CD8-positive, alpha-beta memory T cell (primary cell): ENCODE measurements at places on chromosomes 3 and 15.
A peak's percentile ranks its signal among the peaks of the same experiment; 100 is the strongest.

- no peak for DNase-seq
Observed at GRCh38 chr3:53331871-53332270, 15.5 kb downstream of the DCP1A start.

DNA sequence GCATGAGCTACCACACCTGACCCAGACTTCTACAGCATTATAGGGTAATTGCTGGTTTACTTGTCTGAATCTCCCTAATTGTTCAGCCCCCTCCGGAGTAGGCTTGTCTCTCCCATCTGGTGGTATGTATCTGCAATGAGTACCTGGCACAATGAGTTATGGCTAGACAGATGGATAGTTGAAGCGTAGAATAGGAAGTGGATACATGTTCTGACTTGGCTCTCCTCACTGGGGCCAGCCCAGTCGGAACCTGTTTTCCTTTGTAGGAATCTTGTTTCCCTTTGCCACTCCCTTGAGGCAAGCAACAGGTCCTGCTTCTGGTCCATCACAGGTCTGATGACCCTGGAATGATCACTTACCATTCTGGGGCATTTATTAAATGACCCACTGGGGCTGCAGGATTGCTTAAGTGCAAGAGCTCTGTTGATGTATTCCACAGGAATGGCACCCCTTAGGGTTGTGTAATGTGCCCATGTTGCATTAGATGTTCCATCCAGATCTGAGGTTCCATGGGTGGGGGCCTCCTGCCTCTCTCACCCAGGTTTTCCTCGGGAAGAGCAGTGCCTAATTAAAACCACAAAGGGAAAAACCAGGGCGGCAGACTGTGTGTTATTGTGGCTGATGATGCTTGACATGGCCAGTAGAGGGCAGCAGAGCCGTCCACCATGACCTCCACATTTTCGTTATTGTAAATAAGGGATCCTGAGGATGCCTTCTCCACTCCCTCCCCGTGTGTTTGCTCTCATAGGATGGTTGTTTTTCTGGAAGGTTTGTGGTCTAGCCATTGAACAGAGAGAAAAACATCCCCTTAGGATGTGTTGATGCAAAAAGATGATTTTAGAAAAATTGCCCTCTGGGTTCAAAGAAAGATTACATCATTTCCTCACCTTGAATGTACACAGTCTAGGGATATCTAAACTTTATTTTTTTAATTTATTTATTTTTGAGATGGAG is 58.0 kb downstream of the CMTM8 start:
- peak; percentile 56 for DNase-seq

DNA sequence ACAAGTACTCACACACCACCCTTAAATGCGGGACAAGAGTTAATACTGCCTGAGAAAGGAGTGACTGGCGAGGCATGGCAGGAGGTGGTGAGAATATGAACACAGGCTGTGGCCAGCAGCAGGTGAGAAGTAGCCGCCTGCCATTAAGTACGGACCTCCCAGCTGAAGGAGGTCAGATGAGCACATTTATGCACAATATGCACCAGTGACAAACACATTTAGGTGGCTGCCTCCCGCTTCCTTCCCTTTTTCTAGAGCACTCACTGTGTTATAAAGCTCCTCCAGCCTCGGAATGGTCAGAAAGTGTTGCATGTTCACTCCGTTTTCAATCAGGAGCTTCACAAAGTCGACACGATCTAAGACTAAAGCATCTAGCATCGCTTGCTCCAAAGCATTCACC is 52.4 kb downstream of the TRPM1 start:
- DNase-seq, result no peak

GRCh38 chr3:126317029-126317996 is 39.9 kb downstream of the KLF15 start:
- no peak for DNase-seq

DNA sequence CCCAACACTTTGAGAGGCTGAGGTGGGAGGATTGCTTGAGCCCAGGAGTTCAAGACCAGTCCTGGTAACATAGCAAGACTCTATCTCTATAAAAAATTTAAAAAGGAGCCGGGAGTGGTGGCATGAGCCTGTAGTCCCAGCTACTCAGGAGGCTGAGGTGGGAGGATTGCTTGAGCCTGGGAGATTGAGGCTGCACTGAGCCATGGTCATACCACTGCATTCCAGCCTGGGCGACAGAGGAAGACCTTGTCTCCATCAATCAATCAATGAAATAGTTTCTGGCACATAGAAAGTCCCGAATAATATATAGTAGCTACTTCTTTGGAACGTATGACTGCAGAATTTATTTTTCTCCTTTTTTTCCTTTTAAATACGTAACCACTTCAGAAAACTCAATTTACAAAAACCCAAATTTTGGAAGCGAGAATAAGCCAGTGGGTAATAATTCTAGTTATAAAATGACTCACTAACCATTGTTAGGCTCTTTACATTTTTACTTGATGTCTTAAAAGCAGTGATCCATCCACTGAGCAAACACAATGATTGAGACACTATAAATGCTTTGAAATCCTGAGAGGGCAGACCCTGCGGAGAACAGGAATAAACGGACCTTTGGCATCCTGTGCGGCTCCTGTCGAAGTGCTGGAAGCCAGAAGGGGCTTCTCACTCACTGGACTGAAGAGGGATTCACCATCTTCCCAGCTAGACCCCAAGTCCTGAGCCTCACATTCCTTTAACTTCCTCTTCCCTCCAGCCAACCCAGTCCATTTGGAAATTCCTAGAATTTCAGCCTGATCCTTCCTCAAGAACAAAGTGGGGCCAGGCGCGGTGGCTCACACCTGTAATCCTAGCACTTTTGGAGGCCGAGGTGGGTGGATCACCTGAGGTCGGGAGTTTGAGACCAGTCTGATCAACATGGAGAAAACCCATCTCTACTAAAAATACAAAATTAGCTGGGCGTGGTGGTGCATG is 68.4 kb upstream of the MFGE8 start:
- DNase-seq, result no peak

GRCh38 chr15:98085003-98085639 is 124.6 kb downstream of the ARRDC4 start:
- DNase-seq, result no peak

GRCh38 chr3:4756057-4756775 is 223.0 kb upstream of the BHLHE40 start:
- no peak for DNase-seq

- no peak for DNase-seq
Observed at GRCh38 chr3:197511853-197512635, 43.7 kb downstream of the BDH1 start.

GRCh38 chr3:162143180-162143579 is 646.6 kb downstream of the OTOL1 start:
- DNase-seq, result no peak

DNA sequence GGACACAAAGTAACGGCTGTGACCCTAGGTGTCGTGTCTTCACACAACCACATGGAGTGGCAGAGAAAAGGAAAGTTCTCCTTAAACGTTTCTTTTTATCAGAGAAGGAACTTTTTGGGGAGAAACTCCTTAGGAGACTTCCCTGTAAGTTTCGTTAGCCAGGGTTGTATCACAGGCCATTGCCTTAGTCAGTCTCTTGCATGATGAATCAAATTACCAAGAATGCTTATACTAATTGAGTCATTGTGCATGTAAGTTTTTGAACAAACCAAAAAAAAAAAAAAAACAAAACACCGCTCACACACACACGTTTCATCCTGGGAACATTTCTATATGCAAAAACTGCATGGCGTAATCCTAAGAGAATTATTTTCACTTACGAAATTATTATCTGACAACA is 150.4 kb upstream of the SATB1 start:
- DNase-seq, result no peak

- no peak for DNase-seq
Observed at GRCh38 chr3:40019376-40019775, 210.0 kb downstream of the MYRIP start.

- DNase-seq, result no peak
Observed at GRCh38 chr3:20141851-20142250, 44.2 kb downstream of the SGO1 start.

GRCh38 chr15:80804970-80805495 is 25.9 kb downstream of the CEMIP start:
- no peak for DNase-seq

DNA sequence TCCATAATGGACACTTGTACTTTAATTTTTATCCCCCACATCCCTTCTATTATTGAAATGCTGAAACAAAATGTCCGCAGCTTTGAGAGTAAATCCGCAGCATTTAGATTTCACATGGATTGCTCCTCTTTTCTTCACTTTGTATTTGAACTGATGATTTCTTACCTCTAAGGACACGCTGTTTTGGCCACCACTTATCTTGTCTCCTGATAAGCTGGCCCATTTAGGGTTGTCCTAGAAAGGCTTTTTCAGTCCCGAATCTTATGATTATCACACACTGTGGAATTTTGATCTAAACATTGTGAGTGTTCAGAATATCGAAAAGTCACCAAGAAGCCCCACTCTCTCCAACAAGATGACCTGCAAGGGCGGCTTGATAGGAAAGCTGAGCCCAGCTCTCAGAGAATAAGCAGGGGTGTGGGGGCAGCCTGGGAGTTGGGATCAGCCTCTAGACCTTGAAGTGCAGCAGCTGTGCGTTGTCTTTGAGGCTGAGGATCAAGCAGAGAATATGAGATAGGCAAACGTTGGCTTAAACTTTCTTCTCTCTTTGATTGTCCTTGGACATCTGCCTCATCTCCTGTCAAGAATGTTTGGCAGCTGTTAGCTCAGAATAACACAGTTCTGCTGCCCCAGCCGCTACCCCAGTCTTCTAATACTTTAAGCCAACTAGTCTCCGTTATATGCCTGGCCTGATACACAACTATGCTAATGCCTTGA is 399.7 kb upstream of the NR2F2 start:
- no peak for DNase-seq

GRCh38 chr3:58874795-58875194 is 175.0 kb downstream of the CFAP20DC start:
- no peak for DNase-seq

DNA sequence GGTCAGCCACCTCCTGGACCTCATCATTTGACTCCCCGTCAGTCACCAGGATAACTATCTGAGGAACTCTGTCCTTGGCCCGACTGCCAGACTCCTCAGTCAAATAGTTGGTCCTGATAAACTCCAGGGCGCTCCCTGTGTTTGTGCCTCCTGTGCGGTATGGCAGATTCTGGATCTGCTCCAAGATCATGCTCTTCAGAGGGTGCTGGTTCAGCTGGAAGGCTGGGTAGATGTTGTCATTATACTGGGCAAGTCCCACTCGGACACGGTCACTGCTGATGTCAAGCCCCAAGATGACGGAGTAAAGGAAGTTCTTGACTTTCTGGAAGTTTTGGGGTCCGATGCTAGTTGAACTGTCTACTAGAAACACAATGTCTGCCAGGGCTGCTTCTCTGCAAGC is 31.1 kb upstream of the CAPN7 start:
- no peak for DNase-seq

DNA sequence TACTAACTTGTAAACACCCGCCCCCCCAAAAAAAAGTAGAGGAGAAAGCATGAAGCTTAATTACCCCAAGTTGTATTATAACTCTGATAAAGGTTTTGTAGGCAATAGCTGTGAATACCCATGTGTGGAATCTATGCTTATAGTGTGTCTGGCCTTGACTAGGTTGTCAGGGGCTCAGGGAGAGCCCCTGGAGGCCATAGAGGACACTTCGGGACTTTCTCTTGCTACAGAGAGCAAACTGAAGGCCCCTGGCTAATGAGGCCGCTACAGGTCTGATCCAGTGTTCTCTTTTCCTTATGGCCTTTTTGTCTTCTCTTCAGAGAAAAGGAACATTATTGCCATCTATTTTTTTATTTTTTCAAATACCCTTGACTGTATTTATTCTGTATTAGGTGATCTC is 19.1 kb upstream of the SCAANT1 start:
- no peak for DNase-seq

DNA sequence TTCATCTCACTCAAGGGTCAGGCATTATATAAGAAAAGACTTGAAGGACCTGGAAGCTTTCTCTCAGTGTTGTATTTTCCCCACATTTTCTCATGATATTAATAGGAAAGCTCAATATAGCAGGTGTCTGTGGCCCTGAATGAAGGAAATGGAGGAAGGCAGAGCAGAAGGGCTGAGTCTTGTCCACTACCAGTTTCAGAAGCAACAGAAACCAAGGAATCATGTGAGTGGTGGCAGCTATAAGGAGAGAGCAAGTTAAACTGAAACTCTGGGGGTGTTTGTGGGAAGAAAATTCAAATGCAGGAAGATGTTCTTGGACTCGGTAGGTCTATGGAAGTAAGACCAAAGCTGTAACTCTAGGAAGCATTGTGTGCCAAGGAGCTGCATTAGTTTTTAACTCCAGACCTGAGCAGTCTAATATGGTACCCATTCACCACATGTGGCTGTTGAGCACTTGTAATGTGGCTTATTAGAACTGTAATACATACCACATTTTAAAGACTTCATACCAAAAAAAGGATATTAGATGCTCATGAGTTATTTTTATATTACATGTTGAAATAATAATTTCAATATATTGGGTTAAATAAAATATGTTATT is 278.8 kb upstream of the GADL1 start:
- no peak for DNase-seq

DNA sequence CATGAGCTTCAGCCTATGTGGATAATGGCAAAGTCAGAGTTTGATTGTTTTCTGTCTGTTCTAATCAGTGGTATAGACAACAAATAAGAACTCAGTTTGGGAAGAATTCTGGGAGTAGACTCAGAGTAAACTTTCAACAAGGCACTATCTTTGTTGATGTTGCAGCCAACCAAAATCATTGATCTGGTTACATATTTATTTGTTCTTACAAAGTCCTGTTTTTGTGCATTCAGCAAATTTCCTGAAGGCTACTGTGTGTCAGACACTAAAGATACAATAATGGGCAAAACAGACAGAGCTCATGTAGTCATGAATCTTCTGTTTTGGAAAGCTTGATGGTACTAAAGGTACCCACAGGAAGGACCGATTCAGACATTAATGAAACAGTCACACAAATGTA is 55.0 kb downstream of the GRM7 start:
- DNase-seq, result no peak

- no peak for DNase-seq
Observed at GRCh38 chr3:30598668-30599545, 7.5 kb upstream of the TGFBR2 start.

DNA sequence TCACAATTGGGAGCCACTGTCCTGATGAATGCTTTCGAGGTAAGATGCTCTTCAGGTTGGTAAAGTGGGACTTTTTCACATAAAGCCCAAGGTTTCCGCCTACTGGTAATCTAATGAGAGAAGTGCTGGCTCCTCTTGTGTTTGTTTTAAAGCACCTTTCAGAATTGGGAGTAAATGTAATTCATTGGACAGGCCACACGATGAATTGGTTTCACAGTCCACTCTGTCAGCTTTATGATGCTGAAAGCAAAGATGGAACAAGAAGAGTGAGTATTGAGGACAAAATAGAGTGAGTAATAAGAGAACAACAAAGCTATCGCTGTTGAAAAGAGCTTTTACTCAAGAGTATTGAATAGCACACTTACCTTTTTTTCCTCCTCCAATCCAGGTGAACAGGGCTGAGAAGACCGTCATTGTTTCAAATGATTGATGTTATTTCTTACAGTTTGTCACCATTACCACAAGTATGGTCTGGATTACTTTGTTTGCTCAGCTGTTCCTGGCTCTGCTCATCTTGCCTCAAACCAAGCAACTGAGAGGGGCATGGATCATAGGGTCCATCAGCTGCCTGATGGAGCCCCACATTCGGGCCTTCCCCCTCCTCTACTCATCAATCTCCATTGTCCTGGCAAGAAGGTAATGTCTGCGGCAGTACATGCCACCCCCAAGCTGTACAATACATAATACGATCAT is 136.1 kb upstream of the CNTN4 start:
- no peak for DNase-seq
